ENCODE measurements at places on chromosomes 11 and 22. TPM values are rescaled to one million over a fixed set of nuclear protein-coding genes. Genes with fewer than 3 reads are reported as not detected.

DNA sequence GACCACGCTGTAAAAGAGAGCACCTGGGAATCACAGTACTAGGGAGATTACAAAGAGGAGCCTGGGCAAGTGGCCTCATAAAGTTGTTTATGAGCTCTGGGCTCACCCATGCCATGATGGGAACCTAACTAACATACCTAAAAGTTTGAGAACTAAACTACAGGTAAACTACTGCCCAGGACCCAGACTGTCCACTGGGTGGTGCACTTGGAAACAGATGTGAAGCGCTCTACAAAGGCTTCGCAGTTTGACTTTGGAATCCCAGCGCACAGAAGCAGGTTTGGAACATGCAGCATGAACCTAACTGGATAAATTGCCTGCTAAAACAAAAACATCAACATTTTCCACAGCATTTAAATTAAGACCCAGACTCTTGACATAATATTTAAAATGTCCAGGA lies 418.6 kb downstream of the FAM181B start:
- DNase-seq: no peak
- H3K36me3 ChIP-seq: no peaks in the 10 kb centered on the region
- no peaks in the 10 kb centered on the region for H3K4me1 ChIP-seq
- H3K27ac ChIP-seq: no peak overlapping the region
- H3K27me3 ChIP-seq: no peaks in the 10 kb centered on the region

GRCh38 chr11:44387825-44388224 lies 77.9 kb upstream of the ALX4 start:
- H3K27ac ChIP-seq: no peak overlapping the region
- H3K4me3 ChIP-seq: no peak overlapping the region

- no peak overlapping the region for H3K4me3 ChIP-seq
- no peak for DNase-seq
- H3K4me1 ChIP-seq: peaks cover 34% of the 10 kb centered on the region
- H3K27me3 ChIP-seq: peaks cover 25% of the 10 kb centered on the region
These were observed 2.0 kb downstream of the LRRC74B start for GRCh38 chr22:21047730-21048129.

DNA sequence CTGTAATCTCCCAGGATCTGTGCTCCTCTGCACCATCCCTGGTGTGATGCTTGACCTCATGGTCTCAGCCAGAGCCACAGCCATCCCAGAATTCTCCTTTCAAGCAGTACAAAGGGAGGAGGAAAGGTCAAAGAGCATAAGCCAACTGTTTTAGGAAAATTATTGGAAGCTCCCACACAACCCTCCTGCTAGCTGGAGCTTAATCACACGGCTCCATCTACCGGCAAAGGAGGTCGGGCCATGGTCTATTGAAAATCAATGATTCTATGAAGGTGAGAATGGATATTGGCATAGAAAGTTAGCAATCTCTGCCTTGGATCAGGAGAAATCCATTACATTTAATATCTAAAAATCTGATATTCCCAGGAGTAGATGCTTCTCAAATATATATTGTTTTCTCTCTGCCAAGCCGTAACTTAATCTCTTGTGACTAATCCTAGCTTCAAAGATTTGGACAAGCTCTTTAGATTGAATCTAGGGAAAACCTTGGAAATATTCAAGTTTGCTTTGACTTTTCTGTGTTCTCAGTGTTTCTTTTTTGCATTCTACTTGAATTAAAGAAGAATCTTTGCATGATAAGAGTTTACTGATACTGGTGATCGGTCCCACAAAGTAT lies 259.6 kb downstream of the NTM start:
- no peaks in the 10 kb centered on the region for H3K36me3 ChIP-seq
- no peak for DNase-seq
- no peak overlapping the region for H3K4me3 ChIP-seq
- no peaks in the 10 kb centered on the region for H3K4me1 ChIP-seq

DNA sequence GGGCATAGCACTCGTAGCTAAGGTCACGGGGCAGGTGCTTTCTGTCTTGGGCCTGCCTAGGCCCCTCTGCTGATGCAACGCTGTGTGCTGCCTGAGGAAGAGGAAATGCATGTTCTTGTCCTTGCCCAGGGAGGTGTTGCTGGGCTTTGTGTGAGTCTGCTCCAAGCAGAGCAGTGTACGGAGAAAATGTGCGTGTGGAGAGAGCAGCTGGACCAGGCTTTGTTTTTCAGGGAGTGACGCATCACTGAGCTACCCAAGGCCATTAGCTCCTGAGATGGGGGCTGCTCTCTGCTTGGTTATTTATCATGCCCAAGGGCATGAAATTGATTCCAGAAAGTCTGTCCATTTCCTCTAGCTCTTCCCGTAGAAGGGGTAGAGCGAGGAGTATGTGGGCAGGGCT lies 82.9 kb upstream of the THY1 start:
- H3K4me1 ChIP-seq: no peaks in the 10 kb centered on the region
- H3K27me3 ChIP-seq: no peaks in the 10 kb centered on the region
- H3K27ac ChIP-seq: no peak overlapping the region
- no peak for DNase-seq
- H3K4me3 ChIP-seq: no peak overlapping the region

DNA sequence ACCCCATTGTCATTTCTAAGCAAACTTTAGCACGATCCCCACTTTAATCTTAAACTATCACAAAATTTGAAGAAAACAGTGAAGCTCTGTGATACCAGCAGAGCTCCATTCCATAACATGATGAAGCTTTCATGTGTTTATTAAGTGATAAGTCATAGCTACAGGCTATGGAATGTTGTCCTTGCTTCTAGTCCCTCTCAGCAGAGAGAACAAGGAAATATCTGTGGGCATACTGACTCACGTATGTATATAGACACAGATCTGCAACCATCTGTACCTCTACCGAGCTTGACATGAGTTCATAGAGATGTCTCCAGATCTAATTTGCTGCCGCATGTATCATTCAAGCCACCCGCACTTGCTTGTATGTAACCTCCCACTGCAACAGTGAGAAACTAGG lies 588.9 kb downstream of the ETS1 start:
- DNase-seq: no peak
- H3K27ac ChIP-seq: no peak overlapping the region
- H3K27me3 ChIP-seq: peaks cover 12% of the 10 kb centered on the region
- no peak overlapping the region for H3K4me3 ChIP-seq
- no peaks in the 10 kb centered on the region for H3K4me1 ChIP-seq

- H3K36me3 ChIP-seq: no peaks in the 10 kb centered on the region
- no peaks in the 10 kb centered on the region for H3K4me1 ChIP-seq
- no peak overlapping the region for H3K27ac ChIP-seq
These were observed 7.0 kb upstream of the KCNE3 start for GRCh38 chr11:74474316-74474715.

DNA sequence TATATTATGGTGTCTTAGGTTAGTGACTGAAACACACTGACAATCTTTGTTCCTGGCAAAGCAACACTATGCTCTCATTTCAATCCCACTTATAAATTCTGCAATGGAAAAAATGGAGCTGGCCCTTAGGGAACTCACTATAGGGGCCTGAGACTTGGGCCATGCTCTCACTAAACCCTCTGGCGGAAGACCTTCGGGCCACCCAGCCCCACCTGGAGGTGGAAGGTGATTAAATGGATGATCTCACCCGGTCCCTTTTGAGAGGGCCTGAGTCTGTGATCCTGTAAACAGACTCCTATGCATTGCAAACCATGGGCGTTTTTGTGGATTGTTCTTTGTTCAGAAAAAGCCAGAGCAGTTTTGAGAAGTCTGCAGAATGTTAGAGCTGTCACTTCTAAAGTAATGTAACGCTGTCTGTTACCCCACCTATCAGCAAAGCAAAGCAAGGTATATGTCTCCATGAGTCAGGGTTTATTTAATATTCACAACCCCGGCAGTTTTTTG lies 17.0 kb upstream of the CDON start:
- H3K36me3 ChIP-seq: no peaks in the 10 kb centered on the region
- H3K27ac ChIP-seq: no peak overlapping the region
- H3K4me1 ChIP-seq: peaks cover 19% of the 10 kb centered on the region
- H3K4me3 ChIP-seq: no peak overlapping the region
- no peak for DNase-seq
- peaks cover 6% of the 10 kb centered on the region for H3K27me3 ChIP-seq

- no peak for DNase-seq
- H3K27me3 ChIP-seq: no peaks in the 10 kb centered on the region
- peaks cover 30% of the 10 kb centered on the region for H3K4me1 ChIP-seq
- peaks cover 2% of the 10 kb centered on the region for H3K36me3 ChIP-seq
- no peak overlapping the region for H3K4me3 ChIP-seq
- no peak overlapping the region for H3K27ac ChIP-seq
These were observed 162.5 kb downstream of the ETS1 start for GRCh38 chr11:128424851-128425285.

GRCh38 chr22:38098410-38099249 lies 11.9 kb downstream of the BAIAP2L2 start:
- no peaks in the 10 kb centered on the region for H3K27me3 ChIP-seq
- no peaks in the 10 kb centered on the region for H3K36me3 ChIP-seq
- H3K4me3 ChIP-seq: no peak overlapping the region
- no peak for DNase-seq
- no peak overlapping the region for H3K27ac ChIP-seq
- H3K4me1 ChIP-seq: no peaks in the 10 kb centered on the region

DNA sequence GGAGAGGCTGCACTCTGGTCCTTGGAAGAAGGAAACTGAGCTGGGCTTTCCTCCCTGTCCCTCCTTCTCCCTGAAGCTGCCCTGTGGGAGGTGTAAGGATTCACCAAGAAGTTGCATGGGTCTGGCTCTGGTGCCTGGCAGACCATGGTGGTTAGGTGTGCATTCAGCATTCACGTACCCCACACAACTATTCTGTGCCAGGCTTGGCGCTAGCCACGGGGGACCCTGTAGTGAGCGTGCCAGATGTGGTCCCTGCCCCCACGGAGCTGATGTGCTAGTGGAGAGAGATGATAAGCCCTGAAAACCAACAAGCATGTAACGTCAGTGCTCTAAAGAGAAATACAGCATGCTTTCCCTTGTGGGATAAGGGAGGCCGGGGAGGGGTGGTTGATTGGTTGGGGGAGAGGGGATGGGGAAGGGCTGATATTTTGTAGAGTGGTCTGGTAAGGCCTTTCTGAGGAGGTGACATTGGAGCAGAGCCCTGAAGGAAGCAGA lies 48.9 kb downstream of the CD82 start:
- H3K27me3 ChIP-seq: no peaks in the 10 kb centered on the region
- no peak for DNase-seq

DNA sequence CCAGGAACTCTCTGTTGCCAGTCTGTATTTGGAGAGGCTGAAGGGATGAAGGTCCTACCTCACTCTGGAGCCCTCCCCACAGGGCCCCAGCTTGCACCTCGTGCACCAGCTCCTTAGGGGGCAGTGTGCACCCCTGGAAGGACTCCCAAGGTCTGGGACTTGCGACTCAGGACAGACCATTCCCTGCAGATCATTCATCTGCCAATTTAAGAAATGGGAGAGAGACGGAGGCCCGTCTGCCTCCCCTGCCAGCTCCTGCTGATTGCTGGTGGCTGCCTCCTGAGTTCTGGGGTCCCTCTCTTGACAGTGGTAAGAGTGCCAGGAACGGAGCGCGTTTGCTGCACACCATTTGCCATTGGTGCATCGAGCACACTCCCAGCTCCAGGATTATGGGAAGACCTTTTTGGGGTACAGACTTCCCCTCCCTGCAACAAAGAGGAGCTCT lies 27.4 kb upstream of the MALAT1 start:
- peaks cover 32% of the 10 kb centered on the region for H3K4me1 ChIP-seq
- H3K36me3 ChIP-seq: peaks cover 1% of the 10 kb centered on the region
- DNase-seq: no peak
- H3K27me3 ChIP-seq: no peaks in the 10 kb centered on the region
- H3K4me3 ChIP-seq: peak overlapping the region; percentile 12

- no peaks in the 10 kb centered on the region for H3K27me3 ChIP-seq
- H3K4me1 ChIP-seq: peaks cover 3% of the 10 kb centered on the region
- DNase-seq: no peak
- H3K4me3 ChIP-seq: peak overlapping the region; percentile 68
- H3K36me3 ChIP-seq: no peaks in the 10 kb centered on the region
- H3K27ac ChIP-seq: no peak overlapping the region
These were observed 40.9 kb upstream of the BLID start for GRCh38 chr11:122156940-122157382.

- no peak overlapping the region for H3K4me3 ChIP-seq
- no peaks in the 10 kb centered on the region for H3K27me3 ChIP-seq
- H3K36me3 ChIP-seq: peaks cover 32% of the 10 kb centered on the region
- peak overlapping the region; percentile 94 for H3K27ac ChIP-seq
These were observed 7.4 kb downstream of the CD82 start for GRCh38 chr11:44572884-44573283.

GRCh38 chr11:64591257-64592233 lies 525 bp downstream of the SLC22A12 start:
- H3K27ac ChIP-seq: no peak overlapping the region
- H3K27me3 ChIP-seq: peaks cover 13% of the 10 kb centered on the region
- no peaks in the 10 kb centered on the region for H3K4me1 ChIP-seq

- DNase-seq: peak; percentile 91
- peaks cover 14% of the 10 kb centered on the region for H3K4me1 ChIP-seq
- H3K27me3 ChIP-seq: peaks cover 3% of the 10 kb centered on the region
- H3K27ac ChIP-seq: no peak overlapping the region
These were observed 29.4 kb downstream of the GUCD1 start for GRCh38 chr22:24525416-24526037.

DNA sequence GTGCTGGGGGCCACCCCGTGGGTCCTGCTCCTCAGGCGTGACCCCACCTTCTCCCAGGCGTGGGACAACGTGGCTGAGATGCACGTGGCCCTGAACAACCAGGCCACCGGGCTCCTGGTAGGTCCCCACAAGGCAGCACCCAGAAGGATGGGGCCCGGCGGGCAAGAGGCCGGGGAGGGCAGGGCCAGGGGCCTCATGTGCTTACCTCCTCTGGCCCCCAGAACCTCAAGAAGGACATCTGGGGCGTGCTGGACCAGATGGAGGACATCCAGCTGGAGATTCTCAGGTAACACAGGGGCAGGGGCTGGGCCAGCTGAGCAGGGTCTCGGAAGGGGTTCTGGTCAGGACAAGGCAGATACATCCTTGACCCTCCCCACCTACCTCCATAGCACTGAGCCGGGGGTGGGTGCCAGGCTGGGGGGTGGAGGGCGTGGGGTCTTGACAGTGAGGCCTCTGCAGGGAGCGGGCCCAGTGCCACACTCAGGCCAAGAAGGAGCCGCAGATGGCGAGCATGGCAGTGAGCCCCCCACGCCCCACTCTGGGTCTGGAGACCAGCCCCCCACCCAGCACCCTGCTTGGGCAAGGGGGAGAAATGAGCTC lies 186.3 kb downstream of the IGLL1 start:
- H3K36me3 ChIP-seq: no peaks in the 10 kb centered on the region
- H3K4me3 ChIP-seq: no peak overlapping the region
- no peaks in the 10 kb centered on the region for H3K4me1 ChIP-seq
- no peaks in the 10 kb centered on the region for H3K27me3 ChIP-seq

FAM181B gene
- not detected for total RNA-seq

SMC1B gene
- total RNA-seq: 2.1 TPM

CPT1A gene
- total RNA-seq: 69.1 TPM

CCDC88B gene
- total RNA-seq: 127 TPM

OR51B5 gene
- total RNA-seq: not detected

YAP1 gene
- not detected for total RNA-seq

LRRC56 gene
- 2.2 TPM for total RNA-seq
